ENCODE measurements at places on chromosomes 2 and 18.

GRCh38 chr18:3251249-3251962 is 3.8 kb downstream of the MYL12A start:
- DNase-seq = no peak

DNA sequence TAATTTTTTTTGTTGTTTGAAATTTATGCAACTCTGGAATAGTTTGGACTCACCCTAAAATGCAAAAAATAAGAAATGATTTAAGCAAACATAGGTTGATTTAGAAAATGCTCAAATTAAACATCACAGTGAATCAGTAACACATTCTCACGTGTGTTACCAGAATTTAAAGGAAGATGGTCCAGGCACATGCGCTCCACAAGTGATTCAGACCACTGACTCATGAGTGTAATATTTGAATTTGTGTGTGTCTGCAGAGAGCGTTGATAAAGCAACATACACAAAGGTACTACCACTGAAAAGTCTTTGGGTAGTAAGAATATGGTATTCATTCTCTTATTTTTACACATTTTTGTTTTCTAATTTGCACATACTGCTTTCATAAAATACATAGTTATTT is 7.9 kb downstream of the SS18 start:
- DNase-seq = no peak

GRCh38 chr2:211387734-211388133 is 831.3 kb downstream of the CPS1 start:
- no peak for DNase-seq

DNA sequence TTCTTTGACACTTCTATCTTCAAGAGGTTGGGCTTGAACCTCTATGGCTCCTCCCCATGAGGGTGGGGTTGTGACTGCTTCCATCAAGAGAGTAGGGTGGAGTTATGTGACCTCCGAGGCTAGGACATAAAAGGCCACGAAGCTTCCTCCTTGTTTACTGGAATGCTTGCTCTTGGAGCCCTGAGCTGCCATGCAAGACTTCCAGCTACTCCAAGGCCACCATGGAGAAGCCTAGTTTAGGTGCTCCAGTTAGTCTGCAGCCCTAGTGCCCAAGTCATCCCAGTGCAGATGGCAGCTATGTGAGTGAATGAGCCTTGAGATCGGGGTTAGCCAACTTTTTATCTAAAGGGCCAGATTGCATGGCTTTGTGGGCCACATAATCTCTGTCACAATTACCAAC is 2.4 kb upstream of the MERTK start:
- no peak for DNase-seq

DNA sequence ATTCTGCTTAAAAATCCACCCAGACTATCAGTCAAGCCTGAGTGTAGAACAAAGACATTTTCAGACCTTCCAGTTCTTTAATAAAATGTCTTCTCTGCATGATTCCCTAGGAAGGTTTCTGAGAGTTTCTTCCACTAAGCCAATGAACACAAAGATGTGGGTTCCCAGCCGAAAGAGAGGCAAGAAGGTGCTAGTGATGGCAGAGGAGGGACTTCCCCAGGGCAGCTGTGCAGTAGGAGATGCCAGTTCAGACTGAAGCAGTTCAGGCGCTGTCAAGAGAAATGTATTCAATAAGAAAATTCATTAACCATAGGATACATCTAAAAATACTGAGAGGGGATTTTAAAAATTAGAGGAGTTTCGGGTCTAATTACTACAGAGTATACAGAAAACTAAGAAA is 83.3 kb downstream of the RND3 start:
- DNase-seq = no peak

DNA sequence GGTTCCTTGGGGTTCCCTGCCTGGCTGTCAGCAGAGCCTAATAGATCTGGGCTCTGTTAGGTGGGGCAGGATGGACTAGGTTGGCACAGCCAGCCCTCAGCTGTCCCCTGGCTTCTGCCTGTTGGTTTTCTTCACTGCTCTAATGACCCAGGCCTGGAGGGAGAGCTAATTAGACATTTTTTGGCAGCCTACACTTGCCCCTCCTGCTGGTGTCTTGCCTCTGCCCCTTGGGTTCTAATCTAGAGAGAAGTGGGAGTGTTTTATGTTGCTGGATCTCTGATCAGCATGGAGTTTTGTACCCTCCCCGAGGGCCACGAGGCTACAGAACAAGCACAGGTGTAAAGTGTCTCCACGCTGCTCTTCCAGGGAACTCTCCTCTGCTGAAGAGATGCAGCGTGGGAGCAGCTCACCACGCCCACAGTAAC is 199.4 kb upstream of the RASGRP3 start:
- no peak for DNase-seq

- DNase-seq = no peak
Measured at GRCh38 chr2:187011206-187011832, 162.3 kb upstream of the ZSWIM2 start.

GRCh38 chr2:113214141-113214540 is 40.4 kb downstream of the PSD4 start:
- DNase-seq = peak; percentile 64

- no peak for DNase-seq
Measured at GRCh38 chr2:132632000-132632649, 37.9 kb downstream of the LYPD1 start.

DNA sequence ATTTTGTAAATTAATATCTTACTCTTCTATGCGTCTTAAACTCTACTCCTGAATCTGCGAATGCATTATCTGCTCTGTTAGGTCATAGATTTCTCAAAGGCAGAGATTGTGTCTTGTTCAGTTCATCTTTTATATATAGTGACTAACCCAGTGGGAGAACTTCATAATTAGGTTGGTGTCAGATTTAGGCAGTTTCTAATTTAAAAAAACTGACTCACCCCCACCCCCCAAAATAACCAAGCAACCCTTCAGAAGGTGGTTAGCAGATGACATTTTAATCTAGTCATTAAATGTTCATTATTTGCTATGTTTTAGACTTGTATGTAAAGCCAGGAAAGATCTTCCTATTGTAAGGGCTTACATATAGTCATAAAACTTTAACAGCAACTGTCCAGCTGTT is 10.4 kb downstream of the SERPINB12 start:
- DNase-seq = no peak

DNA sequence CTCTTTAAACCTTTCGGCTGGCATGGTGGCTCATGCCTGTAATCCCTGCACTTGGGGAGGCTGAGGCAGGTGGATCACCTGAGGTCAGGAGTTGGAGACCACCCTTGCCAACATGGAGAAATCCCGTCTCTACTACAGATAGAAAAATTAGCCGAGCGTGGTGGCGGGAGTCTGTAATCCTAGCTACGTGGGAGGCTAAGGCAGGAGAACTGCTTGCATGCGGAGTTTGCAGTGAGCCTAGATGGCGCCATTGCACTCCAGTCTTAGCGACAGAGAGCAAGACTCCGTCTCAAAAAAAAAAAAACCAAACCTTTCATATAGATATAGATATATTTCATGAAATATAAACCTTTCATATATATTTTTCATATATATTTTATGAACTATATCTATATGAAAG is 864.7 kb downstream of the TRIB2 start:
- DNase-seq = no peak

- DNase-seq = no peak
Measured at GRCh38 chr2:119647440-119648169, 31.4 kb upstream of the TMEM177 start.

DNA sequence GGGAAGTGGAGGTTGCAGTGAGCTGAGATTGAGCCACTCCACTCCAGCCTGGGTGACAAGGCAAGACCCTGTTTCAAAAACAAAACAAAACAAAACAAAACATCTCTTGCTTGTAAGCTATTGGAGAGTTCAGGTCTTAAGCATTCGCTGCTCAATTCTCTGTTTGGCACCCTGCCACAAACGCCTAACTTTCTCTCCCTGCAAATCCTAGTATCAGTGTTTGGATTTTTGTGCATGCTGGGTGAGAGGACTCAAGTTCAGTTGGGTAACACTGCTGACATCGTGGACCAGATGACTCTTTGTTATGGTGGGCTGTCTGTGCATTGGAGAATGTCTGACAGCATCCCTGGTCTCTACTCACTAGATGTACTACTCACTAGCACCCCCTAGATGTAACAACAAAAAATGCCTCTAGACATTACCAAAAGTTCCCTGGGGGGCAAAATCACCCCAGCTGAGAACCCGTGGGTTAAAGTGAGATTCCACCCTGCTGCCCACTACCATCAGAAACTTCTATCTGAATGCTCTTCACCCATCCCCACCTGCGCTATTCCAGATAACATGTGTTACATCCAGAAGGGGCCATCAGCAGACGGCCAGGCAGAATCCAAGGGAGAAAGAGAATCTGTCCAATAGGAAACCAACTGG is 50.9 kb downstream of the CACNB4 start:
- DNase-seq = peak; percentile 42

GRCh38 chr2:240993446-240994170 is 4.8 kb upstream of the SNED1 start:
- DNase-seq = no peak

DNA sequence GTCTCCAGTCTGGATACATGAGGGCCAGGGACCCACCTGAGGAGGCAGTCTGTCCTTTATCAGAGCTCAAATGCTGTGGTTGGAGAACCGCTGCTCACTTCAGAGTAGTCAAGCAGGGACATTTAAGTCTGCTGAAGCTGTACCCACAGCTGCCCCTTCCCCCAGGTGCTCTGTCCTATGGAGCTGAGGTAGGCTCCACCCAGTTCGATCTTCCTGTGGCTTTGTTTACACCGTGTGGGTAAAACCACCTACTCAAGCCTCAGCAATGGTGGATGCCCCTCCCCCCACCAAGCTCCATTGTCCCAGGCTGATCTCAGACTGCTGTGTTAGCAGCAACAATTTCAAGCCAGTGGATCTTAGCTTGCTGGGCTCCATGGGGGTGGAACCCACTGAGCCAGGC is 731.4 kb upstream of the HS6ST1 start:
- DNase-seq = no peak

GRCh38 chr2:212770240-212770639 is 231.6 kb upstream of the ERBB4 start:
- DNase-seq = no peak

DNA sequence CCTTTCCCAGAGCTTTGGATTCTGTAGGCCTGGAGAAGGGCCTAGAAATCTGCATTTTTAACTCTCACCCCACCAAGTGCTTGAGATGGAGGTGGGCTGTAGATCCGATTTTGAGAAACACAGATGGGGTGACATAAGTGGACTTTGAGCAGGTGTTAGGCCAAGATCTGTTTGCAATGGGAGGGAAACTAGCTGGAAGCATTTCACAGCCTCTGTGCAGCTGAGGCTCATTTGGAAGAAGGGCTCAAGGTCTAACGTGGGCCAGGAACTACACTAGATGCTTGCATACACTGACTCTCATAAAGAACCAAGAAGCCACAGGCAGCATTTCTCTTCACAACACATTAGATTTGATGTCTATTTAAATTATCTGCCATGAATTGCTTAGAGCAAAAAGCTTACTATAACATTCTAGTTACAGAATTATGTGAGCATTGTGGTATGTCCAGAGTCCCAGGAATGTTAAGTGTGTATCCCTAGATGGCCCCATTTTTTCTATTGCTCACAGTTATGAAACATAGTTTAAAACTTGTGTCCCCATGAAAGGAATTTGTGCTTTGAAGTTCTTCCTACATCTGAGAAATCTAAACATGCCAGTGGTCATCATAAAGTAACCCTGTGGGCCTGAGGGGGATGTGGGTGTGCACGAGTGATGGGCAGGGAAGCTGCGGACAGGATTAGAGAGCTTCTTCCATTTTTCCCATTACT is 77.2 kb downstream of the CD28 start:
- no peak for DNase-seq

GRCh38 chr2:9191041-9191481 is 15.6 kb upstream of the ASAP2 start:
- peak; percentile 75 for DNase-seq

DNA sequence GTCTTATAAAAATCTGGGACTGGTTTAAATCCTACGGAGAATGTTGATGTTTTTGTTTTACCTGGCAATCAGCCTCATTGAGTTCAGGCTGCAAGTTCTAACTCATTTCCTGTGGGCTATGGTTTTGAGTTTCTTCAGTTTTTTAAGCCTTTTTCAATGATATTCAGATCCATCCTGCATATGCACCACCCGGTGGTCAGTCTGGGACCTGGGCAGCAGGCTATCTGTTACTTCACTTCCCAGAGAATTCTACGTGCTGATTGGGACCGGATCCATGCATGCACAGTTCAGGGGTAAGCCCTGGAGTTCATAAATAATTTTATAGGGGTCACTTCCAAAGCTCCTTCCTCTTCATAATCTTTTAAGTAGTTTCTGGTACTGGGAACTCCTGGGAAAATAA is 339.2 kb upstream of the HNRNPA3 start:
- DNase-seq = peak; percentile 4

GRCh38 chr2:139177041-139177440 is 396.9 kb upstream of the NXPH2 start:
- DNase-seq = no peak

GRCh38 chr18:8869696-8870095 is 164.3 kb downstream of the MTCL1 start:
- DNase-seq = no peak

GRCh38 chr2:6939071-6939470 is 21.9 kb downstream of the RNF144A start:
- no peak for DNase-seq

GRCh38 chr2:177296040-177296439 is 31.5 kb upstream of the NFE2L2 start:
- DNase-seq = no peak

DNA sequence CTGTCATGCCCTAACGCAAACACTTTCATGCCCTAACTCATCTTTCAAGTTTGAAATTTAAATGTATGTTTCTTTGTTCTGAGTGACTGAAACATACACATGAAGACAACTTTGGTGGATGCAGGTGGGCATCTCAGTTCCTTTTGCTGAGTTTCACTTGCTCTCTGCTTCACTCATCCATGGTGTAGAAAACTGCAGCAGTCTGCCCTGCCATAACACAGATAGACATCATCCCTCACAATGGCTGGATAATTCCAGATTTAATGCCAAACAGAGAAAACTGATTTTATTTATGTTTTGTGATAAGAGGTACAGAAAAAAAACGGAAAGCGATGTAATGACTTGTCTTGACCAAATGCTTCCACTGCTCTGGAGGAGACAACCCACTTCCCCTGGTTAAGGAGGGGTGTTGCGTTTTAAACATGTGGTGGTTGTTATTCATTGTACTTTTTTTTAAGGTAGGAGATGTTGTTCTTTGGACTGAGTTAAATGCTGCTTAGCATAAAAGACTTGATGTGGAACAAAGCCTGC is 70.4 kb downstream of the RHBDD1 start:
- no peak for DNase-seq

DNA sequence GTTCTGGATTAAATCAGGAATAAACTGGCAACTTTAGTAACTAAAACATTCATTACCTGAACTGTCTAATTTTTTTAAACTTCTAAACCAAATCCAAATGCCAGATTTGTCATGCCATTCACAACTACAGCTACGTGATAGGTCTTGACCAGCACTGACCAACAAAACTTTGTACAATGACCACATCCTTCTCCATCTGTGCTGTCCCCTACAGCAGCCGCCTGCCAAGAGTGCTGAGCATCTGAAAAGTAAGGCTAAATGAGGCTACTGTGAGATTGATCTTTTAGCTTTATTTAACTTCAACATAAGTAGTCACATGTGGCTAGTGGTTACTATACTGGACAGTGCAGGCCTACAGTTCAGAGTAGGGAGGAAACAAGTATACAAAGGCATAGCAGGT is 7.6 kb downstream of the FAM168B start:
- no peak for DNase-seq

Data from H7 (cell line).